Peyer's patch (tissue), 4 donors: ENCODE measurements at places on chromosomes 1 and 21. TPM values are rescaled to one million over a fixed set of nuclear protein-coding genes. Genes with fewer than 3 reads are reported as not detected.
A peak's percentile ranks its signal among the peaks of the same experiment; 100 is the strongest.

DNA sequence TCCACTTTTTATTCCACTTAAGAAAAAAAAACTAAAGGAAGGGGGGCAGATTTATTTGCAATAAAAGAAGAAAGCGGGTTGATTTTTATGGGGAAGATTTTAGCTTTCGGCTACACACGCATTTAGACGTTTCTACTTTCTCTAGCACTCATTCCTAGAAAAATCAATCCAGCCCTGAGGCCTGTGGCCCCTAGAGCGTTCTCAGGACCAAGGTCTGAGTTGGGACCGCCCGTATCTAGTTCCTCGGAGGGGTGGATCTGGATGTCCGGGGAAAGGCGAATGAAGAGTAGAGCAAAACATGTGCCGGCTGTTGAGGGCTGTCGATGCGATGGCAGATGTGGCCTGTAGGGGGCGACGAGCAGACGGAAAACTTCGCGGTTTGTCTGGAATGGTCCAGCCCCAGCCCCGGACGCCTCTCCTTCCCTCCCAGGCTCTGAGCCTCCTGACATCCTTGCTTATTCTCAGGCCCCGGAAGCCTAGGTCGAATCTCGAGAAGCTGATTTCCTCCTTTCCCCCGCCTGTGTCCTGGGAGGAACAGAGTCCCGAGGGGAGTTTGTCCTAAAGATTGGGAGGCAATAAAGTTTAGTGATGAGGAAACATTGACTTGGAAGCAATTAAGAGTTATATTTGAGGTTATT is 5.2 kb downstream of the FOXD3 start:
- H3K36me3 ChIP-seq: no peaks in the 10 kb centered on the region
- no peak overlapping the region for H3K4me3 ChIP-seq
- H3K27me3 ChIP-seq: no peaks in the 10 kb centered on the region
- DNase-seq: peak; percentile 76

- no peaks in the 10 kb centered on the region for H3K27me3 ChIP-seq
- H3K27ac ChIP-seq: no peak overlapping the region
- H3K36me3 ChIP-seq: peaks cover 44% of the 10 kb centered on the region
- H3K4me3 ChIP-seq: no peak overlapping the region
- H3K4me1 ChIP-seq: no peaks in the 10 kb centered on the region
- DNase-seq: no peak
Measured at GRCh38 chr1:161864577-161864976, 98.5 kb downstream of the ATF6 start.

GRCh38 chr1:68346188-68346808 is 103.5 kb downstream of the RPE65 start:
- no peak overlapping the region for H3K4me3 ChIP-seq
- H3K36me3 ChIP-seq: no peaks in the 10 kb centered on the region
- no peak for DNase-seq

The PRR9 gene
- total RNA-seq: not detected

DNA sequence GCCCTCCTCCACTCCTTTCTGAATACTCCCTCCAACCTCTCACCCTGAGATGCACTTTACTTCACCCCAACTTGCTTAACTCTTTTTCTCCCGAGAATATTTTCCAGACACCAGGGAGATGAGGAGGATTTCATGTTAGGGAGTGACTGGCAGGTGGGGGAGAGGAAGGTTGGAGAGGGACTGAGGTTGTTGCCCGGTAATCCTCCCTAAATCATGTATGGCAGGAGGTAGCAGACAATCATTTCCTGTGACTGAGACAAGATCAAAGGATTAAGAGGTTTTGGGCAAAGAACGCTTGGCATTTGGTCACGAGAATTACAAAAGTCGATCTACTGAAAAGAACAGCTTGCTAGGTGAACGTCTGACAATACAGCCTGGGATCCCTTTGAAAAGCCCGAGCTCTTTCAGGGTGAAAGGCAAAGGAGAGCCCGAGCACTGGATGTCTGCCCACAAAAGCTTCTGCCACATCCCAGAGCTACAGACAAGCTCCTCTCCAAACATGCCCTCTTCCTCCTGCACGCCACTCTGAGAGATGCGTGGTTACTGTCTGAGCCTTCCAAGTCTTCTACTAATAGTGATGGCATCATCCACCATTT is 154.1 kb downstream of the DAB1 start:
- no peak overlapping the region for H3K27ac ChIP-seq
- H3K36me3 ChIP-seq: no peaks in the 10 kb centered on the region
- H3K27me3 ChIP-seq: no peaks in the 10 kb centered on the region
- no peaks in the 10 kb centered on the region for H3K4me1 ChIP-seq
- no peak for DNase-seq

DNA sequence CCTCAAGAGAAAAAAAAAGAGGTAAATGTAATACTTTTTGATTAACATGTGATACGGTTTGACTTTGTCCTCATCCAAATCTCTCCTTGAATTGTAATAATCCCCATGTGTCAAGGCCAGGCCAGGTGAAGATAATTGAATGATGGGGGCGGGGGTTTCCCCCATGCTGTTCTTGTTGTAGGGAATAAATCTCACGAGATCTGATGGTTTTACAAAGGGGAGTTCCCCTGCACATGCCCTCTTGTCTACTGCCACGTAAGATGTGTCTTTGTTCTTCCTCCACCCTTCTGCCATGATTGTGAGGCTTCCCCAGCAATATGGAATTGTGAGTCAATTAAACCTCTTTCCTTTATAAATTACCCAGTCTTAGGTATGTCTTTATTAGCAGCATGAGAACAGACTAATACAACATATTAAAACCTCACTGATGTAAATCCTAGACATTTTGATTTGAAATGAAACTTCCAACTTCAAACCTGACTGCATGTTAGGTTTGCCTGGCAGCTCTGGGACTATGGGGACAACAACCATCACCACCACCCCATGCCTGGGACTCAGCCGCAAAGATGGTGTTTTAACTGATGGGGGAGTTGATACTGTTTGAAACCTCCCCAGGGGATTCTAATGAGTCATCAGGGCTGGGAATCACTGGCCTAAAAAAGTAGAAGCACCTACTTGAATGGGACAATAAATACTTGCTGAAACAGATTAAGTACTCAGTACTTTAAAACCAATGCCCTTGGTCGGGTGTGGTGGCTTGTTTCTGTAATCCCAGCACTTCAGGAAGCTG is 32.8 kb upstream of the BACH1 start:
- DNase-seq: no peak

DNA sequence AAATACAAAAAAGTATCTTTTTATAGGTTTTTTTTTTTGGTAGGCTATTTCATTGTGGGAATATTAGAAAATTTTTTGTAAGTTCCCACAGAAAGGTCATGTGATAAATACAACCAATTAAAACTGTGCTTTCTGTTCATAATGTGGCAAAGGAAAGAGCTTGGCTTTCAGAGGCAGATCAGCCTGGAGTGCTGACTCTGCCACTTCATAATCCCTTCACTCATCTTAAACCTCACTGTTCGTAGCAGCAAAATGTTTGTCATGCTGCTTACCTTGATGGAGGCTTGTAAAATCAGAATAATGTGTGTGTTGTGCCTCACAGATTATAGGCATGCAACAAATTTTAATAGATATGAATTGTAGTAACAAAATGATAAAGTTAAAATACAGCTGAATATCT is 176.8 kb downstream of the ZP4 start:
- no peak overlapping the region for H3K4me3 ChIP-seq
- no peak overlapping the region for H3K27ac ChIP-seq
- DNase-seq: no peak
- H3K4me1 ChIP-seq: no peaks in the 10 kb centered on the region
- H3K27me3 ChIP-seq: no peaks in the 10 kb centered on the region

DNA sequence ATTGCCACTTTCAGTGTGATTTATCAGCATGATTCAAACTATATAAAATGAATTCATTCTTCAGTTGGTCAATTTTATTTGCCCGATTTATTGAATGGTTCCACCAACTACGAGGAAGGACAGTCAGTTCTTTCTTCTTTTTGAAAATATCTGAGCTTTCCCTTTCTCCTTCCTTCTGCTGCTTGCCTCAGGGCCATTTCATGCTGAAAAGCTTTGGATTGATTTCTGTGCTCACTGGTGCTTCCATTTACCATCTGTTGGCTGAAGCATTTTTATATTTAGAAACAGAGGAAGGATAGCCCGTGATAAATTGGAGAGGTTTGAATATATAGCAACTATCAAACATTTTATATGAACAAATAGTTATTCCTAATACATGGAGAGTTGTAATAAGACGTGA is 68.9 kb upstream of the ADAMTS5 start:
- H3K27ac ChIP-seq: no peak overlapping the region
- no peaks in the 10 kb centered on the region for H3K4me1 ChIP-seq
- no peaks in the 10 kb centered on the region for H3K36me3 ChIP-seq
- no peaks in the 10 kb centered on the region for H3K27me3 ChIP-seq
- no peak overlapping the region for H3K4me3 ChIP-seq

GRCh38 chr1:196183941-196184340 is 424.3 kb downstream of the KCNT2 start:
- no peaks in the 10 kb centered on the region for H3K4me1 ChIP-seq
- H3K27me3 ChIP-seq: no peaks in the 10 kb centered on the region
- H3K4me3 ChIP-seq: no peak overlapping the region
- H3K27ac ChIP-seq: no peak overlapping the region
- H3K36me3 ChIP-seq: no peaks in the 10 kb centered on the region
- DNase-seq: no peak

GRCh38 chr21:29114765-29115500 is 15.5 kb upstream of the MAP3K7CL start:
- no peaks in the 10 kb centered on the region for H3K27me3 ChIP-seq
- H3K4me3 ChIP-seq: no peak overlapping the region

DNA sequence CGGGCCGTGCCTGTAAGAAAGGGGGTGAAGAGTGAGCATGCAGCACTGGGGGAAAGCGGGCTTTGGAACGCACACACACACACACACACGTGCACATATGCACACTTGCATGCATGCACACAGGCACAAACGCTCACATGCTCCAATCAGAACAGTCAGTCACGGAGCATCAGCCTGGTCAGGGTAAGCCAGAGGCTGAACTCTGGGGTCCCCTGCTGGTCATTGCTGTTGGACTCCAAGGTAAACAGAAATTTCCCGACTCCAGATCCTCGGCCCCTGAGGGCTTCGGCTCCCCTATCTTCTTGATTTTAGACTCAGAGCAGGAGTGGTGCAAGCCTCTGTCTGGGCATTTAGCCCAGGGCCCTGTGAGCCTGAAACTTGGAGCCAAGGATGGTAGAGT is 54.2 kb downstream of the SYT2 start:
- H3K27me3 ChIP-seq: no peaks in the 10 kb centered on the region
- no peak overlapping the region for H3K27ac ChIP-seq
- H3K4me3 ChIP-seq: no peak overlapping the region
- H3K36me3 ChIP-seq: no peaks in the 10 kb centered on the region
- no peaks in the 10 kb centered on the region for H3K4me1 ChIP-seq

The SMIM1 gene
- total RNA-seq: not detected
